ENCODE measurements at places on chromosomes 1 and 21. TPM values are rescaled to one million over a fixed set of nuclear protein-coding genes. Genes with fewer than 3 reads are reported as not detected.

CD247 gene
- 341 TPM for total RNA-seq

KLHDC9 gene
- 0.53 TPM for total RNA-seq

PADI3 gene
- total RNA-seq = not detected

ASH1L gene
- total RNA-seq = 105 TPM

CLEC20A gene
- not detected for total RNA-seq

SYT6 gene
- not detected for total RNA-seq

RGS8 gene
- not detected for total RNA-seq

NBL1 gene
- 22.8 TPM for total RNA-seq

DNA sequence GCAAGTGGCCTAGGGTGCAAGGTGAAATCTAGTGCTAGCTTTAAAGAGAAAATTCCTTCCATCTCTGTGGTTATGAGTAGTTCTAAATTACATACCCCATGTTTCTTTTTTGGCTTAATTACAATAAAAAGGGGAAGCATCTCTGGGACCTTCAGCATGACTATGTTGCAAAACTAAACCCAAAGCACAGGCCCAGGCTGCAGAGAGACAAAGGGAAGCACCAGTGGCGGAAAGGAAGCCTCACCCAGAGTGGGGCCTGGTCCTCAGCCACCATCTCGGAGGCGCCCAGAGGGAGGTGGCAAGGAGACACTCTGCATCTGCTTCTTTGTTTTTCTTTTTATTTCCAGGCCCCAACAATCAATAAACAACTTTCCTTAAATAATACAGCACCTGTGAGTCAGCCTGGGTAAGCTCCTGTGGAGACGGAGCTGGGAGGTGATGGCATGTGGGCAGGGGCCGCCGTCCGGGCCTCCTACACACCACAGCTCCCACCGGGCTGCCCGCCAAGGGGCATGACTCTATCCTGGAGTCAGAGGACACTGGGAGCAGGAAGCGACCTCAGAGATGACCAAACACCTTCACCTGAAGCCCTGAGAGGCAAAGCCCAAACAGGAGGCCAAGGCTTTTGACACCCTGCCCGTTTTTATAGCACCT lies 21.7 kb downstream of the ITPKB start:
- DNase-seq = no peak

- DNase-seq = no peak
These were observed 74.7 kb downstream of the KIFAP3 start for GRCh38 chr1:169999761-170000160.

DNA sequence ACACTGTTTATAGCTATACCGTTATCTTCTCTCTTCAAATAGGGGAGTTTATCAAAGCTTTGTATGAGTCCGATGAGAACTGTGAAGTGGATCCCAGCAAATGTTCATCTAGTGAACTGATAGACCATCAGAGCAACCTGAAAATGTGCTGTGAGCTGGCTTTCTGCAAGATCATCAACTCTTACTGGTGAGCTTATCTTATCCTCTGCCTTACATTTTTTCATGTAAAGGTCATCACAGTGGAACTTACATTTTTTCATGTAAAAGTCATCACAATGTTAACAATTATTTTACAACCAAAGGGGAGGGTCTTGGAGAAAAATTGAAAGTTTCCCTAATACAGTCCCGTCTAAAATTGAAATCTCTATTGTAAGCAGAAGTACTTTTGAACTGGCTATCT lies 45.2 kb downstream of the CLEC20A start:
- DNase-seq = no peak

- peak; percentile 7 for DNase-seq
These were observed 84.9 kb downstream of the KIF14 start for GRCh38 chr1:200535605-200536004.

GRCh38 chr1:224501836-224502235 lies 67.2 kb upstream of the WDR26 start:
- no peak for DNase-seq

DNA sequence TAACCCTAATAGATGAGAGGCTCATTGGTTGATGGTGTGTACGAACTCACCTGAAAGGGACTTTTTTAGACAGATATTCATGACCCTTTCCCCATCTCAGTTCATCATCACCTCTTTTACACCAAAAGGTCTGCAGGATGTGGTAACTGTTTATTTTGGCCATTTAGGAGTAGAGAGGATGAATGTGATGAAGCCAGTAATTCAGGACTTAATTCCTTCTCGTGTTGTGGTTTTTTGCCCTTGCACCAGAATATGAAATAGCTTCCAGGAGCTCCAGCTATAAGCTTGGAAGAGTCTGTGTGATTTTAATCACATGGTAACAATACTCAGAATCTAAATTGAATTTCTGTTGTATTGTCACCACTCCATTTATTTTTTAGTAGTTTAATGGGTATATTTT lies 189.4 kb upstream of the KCTD3 start:
- DNase-seq = no peak

- DNase-seq = no peak
These were observed 2.1 kb upstream of the OBSCN start for GRCh38 chr1:228205526-228206436.

DNA sequence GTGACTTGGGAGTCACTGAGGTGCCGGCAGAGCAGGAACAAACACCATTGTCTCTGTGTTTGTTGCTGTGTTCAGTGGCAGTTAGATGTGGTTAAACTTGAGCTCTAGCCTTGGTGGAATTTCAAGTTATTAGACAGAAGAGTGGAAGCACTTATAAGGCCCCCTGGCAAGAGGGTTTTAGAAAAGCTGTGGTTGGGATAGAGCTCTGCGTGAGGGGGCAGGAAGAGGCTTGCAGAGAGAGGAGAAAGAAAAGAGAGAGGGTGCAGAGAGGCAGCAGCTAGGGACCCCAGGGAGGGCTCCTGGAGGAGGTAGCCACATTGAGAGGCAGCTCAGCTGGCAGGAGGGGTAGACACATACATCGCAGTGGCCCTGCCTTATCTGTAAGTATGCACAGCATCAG lies 128.2 kb downstream of the GALNT2 start:
- DNase-seq = no peak

DNA sequence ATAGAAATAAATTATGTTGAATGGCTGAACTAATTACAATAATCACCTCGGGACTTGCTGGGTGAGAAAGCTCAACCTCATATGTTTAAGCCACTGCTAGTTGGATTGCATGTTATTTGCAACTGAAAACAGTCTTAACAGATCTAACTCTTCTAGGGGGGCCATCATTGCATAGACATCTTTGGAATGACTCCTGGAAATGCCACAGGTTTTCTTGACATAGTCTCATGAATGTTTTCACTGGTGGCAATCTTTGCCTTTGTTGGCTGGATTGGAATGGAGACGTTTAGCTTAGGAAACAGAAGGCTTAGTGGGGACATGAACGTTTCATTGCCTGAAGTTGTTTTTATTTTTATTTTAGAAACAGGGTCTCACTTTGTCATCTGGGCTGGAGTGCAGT lies 8.8 kb upstream of the WDTC1 start:
- no peak for DNase-seq

DNA sequence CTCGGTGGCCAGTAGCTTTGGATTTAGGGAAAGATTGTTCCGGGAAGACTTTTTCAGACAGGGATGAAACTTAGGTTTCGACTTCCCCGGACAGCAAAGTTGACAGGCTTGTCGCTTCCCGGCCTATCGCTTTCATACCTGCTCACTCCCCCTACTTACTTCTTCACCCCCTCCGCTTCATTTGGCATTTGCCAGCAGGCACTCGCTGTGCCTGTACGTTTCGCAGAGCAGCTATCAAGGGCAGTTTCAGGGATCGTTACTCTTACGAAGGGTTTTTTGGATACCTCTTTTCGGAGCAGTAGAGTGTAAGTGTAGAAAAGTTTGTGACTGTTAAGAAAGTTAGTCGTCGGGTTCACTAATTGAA lies 393 bp downstream of the BLZF1 start:
- no peak for DNase-seq

- no peak for DNase-seq
These were observed 40.9 kb downstream of the TNFRSF9 start for GRCh38 chr1:7899741-7900140.

GRCh38 chr1:50917138-50918137 lies 42.6 kb downstream of the FAF1 start:
- no peak for DNase-seq

GRCh38 chr1:186202271-186202764 lies 172.7 kb downstream of the TPR start:
- no peak for DNase-seq

- DNase-seq = no peak
These were observed 11.8 kb downstream of the KHDRBS1 start for GRCh38 chr1:32025515-32025914.

GRCh38 chr1:118878661-118879060 lies 109.5 kb downstream of the TBX15 start:
- no peak for DNase-seq

- no peak for DNase-seq
These were observed 4.1 kb upstream of the SLC44A3 start for GRCh38 chr1:94816030-94816429.

GRCh38 chr1:66951513-66951912 lies 26.7 kb downstream of the MIER1 start:
- no peak for DNase-seq

DNA sequence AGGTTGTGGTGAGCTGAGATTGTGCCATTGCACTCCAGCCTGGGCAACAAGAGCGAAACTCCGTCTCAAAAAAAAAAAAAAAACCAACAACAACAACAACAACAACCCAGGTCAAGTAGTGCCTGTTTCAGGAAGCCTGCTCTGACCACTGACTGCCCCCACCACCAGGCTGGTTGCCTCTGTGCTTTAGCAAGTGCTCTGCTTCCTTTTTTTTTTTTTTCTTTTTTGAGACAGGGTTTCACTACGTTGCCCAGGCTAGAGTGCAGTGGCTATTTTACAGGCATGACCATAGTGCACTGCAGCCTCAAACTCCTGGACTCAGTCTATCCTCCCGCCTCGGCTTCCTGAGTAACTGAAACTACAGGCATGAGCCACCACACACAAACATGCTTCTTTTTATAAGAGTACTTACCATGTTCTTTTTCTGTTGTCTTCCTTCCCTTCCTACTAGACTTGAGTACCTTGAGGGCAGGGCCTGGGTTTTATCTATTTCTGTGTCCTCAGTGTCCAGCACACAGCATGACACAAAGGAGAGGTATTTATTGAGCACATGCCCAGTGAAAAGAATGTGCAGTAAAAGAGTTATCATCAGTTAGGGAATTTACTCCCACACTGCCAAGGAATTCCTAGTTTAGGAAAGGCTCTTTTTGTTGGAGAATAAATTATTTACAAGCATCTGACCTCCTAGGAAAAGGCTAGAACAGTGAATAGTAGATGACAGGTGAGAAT lies 9.9 kb upstream of the COA7 start:
- no peak for DNase-seq

- DNase-seq = no peak
These were observed 244.6 kb downstream of the TRABD2B start for GRCh38 chr1:47752559-47752958.

DNA sequence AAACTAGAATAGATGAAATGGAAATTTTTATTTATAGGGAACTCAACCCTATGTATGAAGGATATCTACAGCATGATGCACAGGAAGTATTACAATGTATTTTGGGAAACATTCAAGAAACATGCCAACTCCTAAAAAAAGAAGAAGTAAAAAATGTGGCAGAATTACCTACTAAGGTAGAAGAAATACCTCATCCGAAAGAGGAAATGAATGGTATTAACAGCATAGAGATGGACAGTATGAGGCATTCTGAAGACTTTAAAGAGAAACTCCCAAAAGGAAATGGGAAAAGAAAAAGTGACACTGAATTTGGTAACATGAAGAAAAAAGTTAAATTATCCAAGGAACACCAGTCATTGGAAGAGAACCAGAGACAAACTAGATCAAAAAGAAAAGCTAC lies 7.9 kb downstream of the USP1 start:
- no peak for DNase-seq

DNA sequence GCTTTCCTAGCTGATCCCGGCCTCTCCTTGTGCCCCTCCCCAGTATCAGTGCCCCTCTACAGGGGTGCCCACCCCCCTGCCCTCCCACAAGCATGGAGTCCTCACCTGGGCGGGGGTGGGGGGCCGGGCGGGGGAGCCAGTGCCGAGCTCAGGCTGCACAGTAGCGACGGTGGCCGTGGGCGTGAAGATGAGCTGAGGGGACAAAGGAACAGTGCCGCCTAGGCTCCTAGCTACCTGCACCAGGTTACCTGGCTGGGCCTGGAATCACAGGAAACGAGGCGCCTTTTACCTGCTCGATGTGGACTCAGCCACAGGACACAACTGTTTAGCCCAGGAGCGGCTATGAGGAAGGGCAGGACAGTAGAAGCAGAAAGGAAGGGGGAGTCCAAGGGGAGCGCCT lies 47.5 kb upstream of the A3GALT2 start:
- no peak for DNase-seq

DNA sequence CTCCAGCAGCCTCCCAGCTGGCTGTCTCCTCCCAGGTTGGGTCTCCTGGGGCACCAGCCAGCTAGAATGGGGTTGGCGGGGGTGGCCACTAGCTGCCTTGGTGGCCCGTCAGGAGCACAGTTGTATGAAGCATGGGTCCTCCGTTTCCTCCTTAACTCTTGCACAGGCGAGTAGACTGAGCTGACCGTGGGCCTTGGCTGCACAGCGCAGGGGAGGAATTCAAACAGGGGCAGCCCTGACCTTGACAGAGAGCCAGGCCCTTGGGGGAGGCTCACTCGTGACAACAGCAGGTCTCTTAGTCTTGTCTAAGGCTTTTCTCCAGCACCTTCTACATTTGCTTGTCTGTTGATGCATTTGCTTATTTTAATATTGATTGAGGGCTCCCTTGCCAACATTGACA lies 114.1 kb downstream of the PRDM2 start:
- DNase-seq = no peak

GRCh38 chr1:224620105-224620504 lies 4.0 kb downstream of the CNIH3 start:
- no peak for DNase-seq

GRCh38 chr1:243520831-243521230 lies 265.0 kb downstream of the SDCCAG8 start:
- no peak for DNase-seq

DNA sequence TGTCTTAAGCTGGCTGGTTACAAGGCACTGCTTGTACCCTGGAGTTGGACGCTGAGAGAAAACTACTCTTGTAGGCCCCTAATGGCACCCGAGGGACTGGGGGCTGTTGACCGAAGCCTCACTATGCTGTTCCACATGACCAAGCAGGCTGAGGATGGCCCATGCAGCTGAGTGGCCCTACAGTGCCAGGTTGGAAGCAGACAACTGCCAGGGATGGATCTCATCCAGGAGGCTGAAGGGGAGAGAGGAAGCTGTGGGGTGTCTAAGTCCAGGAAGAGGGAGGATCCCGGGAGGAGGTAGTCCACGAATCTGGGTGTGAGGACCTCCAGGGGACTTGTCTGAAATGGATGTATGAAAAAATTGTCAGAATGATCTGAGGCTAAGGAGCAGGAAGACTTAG lies 45.8 kb downstream of the FOXD2 start:
- DNase-seq = no peak

All from CD4-positive, alpha-beta memory T cell (primary cell).